Omental fat pad (tissue), 4 donors: ENCODE measurements at places on chromosomes 4 and X. TPM values are rescaled to one million over a fixed set of nuclear protein-coding genes. Genes with fewer than 3 reads are reported as not detected.

Gene ARHGAP36
- total RNA-seq: not detected

Gene SMIM10L2A
- 0.79 TPM for total RNA-seq

Gene PPEF1
- not detected for total RNA-seq

DNA sequence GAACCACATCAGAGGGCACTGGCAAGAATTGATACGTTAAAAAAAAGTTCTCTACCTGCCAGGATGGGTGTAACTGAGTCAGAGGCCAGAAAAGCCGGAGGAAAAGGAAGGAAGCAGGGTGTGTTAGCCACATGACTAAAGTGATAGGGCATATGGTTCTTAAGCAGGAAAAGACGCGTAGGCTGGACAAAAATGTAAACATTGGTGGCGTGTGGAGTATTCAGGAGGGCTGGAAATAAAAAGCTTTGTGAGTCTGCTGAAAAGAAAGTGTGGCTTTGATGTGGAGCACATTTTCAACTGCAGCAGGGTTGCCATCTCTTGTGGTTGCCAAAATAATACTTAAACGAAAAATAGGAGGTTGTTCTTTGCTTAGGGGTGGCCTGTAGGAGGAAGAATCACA is 186.5 kb upstream of the RPL34 start:
- no peak for DNase-seq

DNA sequence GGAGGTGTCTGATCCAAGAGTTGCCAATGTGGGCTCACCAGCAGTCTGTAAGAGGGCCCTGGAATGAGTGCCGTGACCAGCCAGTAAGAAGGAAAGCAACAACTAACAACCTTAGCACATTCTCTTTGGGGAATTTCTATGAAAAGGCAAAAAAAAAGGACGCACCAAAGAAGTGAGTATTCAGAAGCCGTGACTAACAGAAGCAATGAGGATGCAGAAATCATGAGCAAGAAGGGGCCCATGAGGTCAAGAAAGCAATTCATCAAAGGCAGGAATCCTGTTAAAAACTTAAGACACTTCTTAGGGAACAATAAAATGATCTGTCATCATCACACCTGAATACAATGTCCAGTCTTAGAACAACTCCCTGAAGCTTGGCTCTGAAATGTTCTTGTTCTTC is 260.5 kb downstream of the RAPGEF2 start:
- no peak for DNase-seq

GRCh38 chrX:41946235-41946634 is 22.9 kb upstream of the CASK start:
- DNase-seq: no peak

DNA sequence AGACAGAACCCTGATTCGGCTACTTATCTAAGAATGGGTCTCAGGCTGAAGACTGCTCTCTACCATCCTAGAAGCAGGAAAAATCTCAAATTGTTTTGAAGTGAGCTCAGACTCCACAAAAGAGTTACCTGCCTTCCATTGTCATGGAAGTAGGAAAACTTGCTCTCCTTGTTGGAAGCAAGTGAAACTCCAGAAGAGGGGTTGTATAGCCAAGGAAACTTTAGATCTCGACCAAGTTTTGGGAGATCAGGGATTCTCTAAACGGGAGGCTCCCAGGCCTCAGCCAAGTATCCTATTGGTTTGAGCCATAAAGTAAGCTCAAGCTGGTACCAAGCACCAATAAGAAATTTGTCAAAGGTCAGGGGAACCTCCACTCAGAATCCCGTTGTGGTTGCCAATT is 9.2 kb upstream of the FHDC1 start:
- DNase-seq: no peak

- DNase-seq: no peak
Observed at GRCh38 chr4:28388471-28388870, 1527.8 kb downstream of the STIM2 start.

DNA sequence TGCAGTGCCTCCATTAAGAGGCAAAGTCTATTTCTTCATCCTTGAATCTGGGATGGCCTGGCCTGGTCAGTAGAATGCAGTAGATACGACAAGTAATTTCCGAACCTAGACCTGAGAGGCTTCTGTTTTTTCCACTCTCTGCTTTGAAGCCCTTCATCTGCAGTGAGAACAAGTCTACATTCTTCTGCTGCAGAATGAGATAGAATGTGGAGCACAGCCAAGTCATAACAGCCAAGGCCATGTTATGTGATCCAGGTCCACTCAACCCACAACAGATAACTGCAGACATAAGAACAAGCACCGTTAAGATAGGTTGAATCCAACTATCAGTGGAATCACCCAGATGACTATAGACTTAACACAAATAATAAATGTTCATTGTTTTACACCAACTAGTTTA is 1297.7 kb downstream of the C4orf33 start:
- DNase-seq: no peak
